ENCODE measurements at places on chromosomes 7 and 10. TPM values are rescaled to one million over a fixed set of nuclear protein-coding genes. Genes with fewer than 3 reads are reported as not detected.

DNA sequence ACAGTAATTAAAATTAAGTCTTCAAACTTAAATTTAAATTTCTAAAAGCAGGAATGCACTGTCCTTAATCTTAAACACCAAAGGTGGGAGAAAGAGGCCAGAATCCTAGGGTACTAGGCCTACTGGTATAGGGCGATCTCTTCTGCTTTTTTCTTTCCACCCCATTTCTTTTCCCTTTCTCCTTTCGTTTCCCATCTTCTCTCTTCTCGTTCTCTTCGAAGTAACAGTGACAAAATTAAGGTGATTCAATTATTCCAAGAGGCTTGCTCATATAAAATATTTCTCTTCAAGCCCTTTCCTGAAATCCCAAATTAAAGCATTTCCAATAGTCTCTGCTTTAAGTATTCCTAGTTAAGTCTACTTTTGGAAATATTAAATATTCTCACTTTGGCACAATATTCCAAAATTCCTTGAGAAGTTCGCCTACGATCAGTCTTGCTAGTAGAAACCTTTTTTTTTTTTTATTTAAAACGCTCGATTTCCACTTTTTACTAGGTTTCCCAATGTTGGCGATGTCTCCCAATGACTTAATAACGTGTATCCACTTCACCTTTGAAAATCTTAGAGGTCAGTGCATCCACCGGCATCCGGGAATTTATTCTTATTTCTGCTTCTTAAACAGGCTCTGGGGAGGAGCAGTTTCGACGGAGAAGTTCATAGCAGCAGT is 765 bp upstream of the LCOR start:
- no peak for DNase-seq

DNA sequence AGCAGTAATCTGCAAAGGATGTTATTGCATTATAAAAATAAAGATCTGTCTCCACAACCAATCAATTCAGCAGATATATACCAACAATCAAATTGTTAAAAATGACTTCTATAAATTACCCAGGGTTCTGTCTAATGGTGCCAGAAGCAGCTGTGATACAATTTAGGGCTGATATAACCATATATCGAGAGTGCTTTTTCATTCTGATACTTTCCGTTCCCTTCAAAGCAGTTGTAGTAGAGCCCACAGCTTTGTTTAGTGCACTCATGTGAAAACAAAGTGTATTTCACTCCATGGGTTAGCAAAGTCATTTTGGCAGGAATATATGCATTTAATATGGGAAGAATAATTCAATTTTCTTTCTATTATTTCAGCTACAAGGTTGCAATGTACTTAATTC is 83.1 kb upstream of the CHCHD3 start:
- DNase-seq: no peak

- DNase-seq: no peak
These were observed 20.0 kb downstream of the LRRD1 start for GRCh38 chr7:92158660-92159575.

- no peak for DNase-seq
These were observed 140.4 kb upstream of the PRSS1 start for GRCh38 chr7:142608630-142609428.

DNA sequence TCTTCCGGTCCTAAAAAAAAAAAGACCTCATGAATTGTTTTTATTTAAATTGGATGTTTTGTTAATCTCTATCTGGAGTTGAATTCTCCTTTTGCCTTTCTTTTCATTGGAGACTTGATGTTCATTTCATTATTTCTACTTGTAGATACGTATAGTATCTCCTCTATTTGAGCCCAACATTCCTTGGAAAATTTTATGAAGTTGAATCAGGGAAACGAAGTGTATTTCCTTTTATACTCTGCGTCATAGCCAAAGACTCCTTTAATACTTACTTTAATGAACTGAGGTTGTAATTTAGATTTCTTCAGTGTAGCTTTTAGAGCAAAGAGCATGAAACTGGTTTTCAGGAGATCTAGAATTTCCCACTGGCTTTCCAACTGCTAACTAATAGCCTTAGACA is 132.4 kb downstream of the KIAA1217 start:
- no peak for DNase-seq

The ATRNL1 gene
- total RNA-seq: not detected

Measured in activated naive CD4-positive, alpha-beta T cell treated with anti-CD3 and anti-CD28 coated beads, Interleukin-2, amount 50 U/mL, for 72 hours (primary cell).